ENCODE measurements at places on chromosomes 2 and 18.

- no peak for DNase-seq
Measured at GRCh38 chr2:26522751-26523171, 44.8 kb upstream of the OTOF start.

GRCh38 chr18:50507120-50507590, 52.7 kb upstream of the MAPK4 start:
- no peak for DNase-seq

DNA sequence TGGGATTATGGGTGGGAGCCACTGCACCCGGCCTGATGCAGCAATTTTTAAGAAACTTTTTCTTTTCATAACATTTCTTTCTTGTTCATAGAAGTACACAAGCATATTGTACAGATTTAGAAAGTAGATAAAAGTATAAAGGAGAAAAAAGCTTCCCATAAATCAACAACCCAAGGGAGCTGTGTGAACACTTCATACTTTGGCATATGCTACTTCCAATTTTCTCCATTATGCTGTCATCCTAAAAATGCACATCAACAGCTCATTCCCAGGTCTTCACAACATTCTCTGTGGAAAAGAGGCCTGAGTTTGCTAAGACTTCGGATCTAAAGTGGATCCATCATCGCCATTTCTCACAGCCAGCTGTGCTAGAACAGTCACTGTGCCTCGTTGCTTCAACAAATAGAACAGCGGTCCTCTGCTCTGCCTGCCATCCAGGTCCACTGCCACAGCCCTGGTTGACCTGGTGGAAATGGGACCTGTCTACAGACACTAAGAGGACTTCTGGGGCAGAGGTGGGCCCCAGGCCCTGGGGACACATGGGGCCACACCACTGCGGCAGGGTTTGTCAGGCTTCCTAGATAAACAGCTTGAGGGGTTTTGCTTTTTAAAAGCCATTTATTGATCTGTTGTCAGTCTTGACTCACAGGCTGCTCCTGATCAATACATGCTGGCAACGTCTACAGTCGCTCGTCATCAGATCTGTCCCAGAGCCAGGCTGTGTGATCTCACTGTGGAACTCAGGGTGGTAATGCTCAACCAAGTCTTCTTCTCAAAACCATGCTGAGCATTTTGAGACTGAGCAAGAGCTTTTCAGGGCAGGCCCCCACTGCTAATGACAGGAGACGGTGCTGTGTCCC, 72.7 kb upstream of the MGAT4A start:
- no peak for DNase-seq

DNA sequence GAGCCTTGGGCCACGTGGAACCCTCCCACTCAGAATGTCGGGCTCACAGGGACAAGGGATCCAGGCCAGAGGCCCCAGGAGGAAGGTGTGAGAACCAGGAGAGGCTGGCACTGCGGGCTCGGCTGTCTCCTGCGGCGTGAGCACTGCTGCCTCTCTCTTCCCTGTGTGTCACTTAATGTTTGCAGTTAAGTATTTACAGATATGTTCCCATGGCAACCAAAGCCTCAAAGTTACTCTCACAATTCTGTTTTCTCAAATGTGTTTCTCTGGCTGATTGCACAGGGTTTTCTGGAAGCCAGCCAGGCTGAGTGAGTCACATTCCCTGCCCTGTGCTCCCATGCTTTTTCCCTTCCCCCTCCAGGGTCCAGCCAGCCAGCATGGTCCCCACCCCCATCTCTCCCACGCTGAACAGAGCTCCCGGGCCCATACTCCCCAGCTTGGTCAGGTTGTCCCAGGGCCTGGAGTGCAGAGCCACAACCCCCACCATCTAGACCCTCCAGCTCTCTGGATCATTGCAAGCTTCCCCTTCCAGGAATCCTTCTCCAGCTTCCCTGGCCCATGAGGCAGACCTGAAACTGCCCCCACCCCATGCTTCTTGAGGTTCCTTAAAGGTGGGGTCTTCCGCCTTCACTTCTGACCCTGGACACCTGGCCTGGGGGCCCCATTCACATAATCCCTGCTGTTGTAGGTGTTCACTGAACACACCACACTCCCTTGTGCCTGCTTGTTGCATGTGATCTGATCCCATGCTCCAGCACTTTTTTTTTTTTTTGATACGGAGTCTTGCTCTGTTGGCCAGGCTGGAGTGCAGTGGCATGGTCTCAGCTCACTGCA, 265.9 kb downstream of the CELF4 start:
- DNase-seq, result no peak

DNA sequence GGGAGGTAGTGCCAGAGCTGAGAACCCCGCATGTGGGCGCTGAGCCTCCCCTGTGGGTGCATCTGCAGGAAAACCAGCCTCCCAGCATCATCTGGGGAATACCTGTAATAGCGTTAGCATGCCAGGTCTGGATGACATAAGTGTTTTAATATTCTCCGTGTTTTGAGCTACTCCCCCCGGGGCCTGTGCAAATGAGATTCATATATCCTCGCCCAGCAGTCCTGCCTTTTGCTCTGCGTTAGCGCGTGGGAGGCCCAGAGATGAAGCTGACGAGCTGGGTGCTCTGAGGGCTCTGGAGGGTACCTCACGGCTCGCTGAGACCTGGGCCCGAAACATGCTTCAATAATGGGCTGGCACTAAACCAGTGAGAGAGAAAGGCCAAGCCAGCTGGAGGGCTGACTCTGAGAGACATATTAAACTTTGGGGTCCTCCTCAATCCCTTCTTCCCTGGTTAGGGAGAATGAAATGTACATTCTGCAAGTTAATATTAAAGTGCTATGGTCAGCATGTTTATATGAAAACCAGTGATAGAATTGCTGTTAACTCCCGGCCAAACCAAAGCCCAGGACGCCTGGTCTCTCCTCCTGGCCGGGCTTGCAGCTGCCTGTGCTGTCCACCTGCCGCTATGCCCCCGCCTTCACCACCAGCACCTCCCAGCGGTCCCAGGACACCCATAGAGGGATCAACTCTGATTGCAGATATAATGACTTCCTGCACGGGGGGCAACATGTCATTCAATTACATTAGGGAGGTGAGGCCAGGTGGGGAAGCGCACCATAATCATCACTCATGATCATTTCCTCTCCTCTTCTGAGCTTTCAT, 77.0 kb downstream of the EDAR start:
- no peak for DNase-seq
